Activated CD4-positive, alpha-beta T cell treated with anti-CD3 and anti-CD28 coated beads for 36 hours (primary cell): ENCODE measurements at places on chromosomes 5 and 9. TPM values are rescaled to one million over a fixed set of nuclear protein-coding genes. Genes with fewer than 3 reads are reported as not detected.
A peak's percentile ranks its signal among the peaks of the same experiment; 100 is the strongest.

GRCh38 chr9:68996462-68996861 is 17.5 kb downstream of the PRKACG start:
- no peak for DNase-seq

- no peak for DNase-seq
These were observed 56.1 kb downstream of the SAXO1 start for GRCh38 chr9:18976709-18977531.

GRCh38 chr9:68507130-68507805 is 33.4 kb downstream of the TMEM252 start:
- no peak for DNase-seq

GRCh38 chr5:150329038-150329437 is 26.3 kb upstream of the ARSI start:
- DNase-seq: no peak

DNA sequence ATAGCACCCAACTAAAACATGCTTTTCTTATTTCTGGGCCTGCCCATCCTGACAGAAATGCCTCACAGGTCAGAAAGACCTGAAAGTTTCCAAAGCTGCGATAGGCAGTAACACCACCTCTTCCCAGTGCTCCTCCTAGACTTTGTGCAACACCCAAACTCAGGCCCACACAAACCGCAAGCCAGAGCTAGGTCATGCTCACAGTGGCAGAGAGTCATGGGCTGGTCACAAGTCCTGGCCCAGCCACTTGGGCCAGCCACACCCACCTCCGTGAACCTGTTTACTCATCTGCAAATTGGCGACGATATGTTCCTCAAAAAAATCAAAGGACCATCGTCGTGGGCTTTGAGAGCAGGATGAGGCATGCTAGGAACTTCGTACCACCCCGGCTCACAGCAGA is 44.0 kb upstream of the SLC25A51 start:
- no peak for DNase-seq

C5orf52 gene
- total RNA-seq: not detected

FRRS1L gene
- total RNA-seq: not detected

DNA sequence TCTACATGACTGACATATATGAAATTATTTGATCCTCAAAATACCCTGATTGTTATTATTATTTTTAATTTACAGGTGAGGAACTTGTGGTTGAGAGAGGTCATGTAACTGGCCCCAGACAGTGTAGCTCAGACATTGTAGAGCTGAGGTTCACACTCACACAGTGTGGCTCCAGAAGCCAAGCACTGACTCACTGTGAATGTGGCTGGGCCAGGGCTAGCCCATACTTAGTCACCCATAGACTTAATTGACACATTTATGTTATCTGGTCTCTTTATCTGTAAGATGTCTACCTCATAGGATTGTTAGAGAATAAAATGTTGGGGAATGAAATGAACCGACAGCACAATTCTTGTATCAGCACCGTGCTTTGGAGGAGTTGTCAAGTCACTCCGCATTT is 24.9 kb upstream of the CCDC112 start:
- DNase-seq: peak; percentile 14

DNA sequence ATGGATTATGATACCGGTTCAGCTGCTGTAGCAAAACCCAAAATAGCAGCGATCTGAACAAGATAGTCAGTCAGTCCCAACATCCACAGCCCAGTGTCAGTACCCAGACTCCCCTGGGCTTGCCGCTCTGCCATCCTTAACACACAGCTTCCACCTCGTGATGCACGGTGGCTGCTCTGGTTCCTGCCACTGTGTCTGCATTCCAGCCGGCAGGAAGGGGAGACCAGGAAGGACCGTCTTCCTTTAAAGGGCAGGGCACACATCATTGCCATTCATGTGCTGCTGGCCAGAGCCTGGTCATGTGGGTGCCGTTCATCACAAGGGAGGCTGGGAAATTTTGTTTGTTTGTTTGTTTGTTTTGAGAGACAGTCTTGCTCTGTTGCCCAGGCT is 131.0 kb upstream of the IER5L start:
- DNase-seq: no peak

ANKRD18B gene
- total RNA-seq: 2.2 TPM

ADAMTS16 gene
- total RNA-seq: not detected

GRCh38 chr5:60183881-60184280 is 290.4 kb upstream of the PDE4D start:
- no peak for DNase-seq

DNA sequence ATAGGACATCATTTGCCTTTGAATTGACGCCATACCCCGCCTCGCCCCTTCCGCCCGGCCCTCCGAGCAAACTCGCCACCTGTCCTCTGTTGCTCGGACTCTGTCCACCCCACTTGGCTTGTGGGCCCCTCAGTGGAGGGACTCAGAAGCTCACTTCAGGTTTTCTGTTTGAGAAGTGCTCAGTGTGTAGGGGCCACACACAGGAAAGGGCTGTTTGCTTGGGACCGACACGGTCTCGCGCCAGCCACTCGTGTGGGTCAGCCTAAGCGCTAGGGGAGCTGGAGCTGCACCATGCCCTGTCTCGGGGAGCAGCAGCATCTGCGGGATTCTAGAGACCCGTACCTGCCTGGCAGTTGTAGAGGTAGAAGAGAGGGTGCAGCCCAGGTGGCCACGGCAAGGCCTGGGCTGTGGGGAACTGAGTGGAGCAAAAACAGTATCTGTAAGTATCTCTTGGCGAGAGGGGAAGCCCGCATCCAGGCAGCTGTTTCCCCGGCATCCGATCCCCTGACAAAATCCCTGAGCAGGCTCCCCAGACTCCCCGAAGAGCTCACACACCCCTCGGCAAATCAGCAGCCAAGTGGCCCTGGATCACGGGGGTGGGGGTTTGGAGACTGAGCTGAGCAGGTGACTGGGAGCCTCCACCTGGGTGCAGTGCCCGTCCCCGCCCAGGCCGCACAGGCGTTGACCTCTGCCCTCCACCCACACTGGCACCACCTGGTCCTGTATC is 52.2 kb downstream of the COL5A1 start:
- no peak for DNase-seq

DNA sequence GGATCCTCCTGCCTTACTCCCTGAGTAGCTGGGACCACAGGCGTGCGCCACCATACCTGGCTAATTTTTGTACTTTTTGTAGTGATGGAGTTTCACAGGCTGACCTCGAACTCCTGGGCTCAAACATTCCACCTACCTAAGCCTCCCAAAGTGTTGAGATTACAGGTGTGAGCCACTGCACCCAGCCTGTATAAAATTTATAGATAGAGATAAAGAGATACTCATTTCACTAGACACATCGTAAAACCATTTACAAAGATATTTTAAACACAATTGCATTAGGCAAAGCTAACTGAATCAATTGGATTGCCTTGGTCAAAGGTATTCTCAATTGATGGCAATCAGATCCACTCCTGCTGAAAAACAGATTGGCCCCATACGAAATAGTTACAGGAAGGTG is 52.0 kb downstream of the PDE6A start:
- no peak for DNase-seq

DAB2 gene
- total RNA-seq: 0.05 TPM

DNA sequence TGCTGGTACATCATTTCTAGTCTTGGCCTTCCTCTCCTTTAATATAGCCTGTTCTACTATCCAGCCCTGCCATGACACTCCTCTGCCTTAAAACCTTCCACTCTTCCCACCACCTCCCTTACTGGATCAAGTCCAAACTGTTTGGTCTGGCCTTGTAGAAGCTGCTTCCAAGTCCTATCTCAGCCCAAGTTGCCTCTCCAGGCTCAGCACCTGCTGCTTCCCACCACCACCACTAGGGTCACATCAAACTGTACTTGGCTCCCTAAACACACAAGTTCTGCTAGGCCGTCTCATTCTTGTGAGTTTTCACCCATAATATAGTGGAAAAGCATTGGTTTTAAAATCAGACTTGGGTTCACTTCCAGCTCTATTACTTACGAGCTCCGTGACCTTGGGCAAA is 1.4 kb downstream of the NDUFA8 start:
- peak; percentile 55 for DNase-seq

DNA sequence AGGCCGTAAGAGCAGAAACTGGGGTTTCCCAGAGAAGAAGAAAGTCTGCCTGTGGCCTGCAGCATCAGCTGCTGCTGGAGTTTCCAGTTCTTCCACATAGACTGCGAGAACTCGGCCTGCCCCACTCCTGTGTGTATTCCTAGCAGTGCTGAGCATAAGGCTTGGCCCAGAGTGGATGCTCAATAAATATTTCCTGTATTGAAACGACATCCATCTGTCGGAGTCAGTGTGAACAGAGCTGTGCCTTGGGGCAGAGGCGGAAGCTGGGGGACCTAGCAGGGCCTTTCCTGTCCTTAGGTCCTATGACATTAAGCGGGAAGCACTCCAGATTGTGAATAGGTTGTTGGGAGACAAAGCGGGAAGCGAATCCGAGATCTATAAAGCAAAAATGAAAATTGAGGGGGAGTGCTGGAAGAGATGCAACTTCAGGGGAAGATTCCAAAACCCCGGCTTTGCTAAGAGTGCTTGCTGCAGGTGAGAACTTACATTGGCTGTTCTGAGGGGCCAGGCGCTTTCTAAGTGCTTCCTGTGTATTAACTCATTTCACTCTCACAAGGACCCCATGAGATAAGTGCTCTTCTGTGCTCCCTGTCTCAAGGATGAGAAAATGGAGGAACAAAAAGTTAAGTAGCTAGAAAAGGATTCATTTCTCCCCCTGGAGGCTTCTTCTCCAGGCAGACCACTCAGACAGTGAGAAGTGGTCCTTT is 76.1 kb upstream of the CXCL14 start:
- DNase-seq: no peak

IFNK gene
- not detected for total RNA-seq

- DNase-seq: no peak
These were observed 268.2 kb downstream of the MLLT3 start for GRCh38 chr9:20353931-20354652.

DNA sequence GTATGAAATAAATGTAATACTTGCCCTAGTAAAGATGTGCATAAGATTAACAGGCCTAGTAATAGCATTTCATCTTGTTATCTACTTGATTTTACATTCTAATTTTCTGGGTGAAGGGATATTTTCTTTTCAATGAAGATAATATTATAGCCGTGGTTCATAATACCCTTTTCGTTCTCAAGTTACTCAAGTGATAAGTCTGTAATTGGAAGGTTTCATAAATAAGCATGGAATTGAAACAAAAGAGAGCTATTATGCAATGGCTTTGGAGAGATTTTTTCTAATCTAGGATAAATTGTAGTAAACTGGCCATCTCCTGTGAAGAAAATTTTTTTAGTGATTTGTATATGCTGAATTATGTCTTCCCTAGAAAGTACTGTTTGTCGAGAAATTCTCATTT is 19.0 kb downstream of the NAA35 start:
- no peak for DNase-seq

- no peak for DNase-seq
These were observed 3.5 kb downstream of the PHF19 start for GRCh38 chr9:120873512-120873911.

- peak; percentile 87 for DNase-seq
These were observed 90.6 kb downstream of the RALGPS1 start for GRCh38 chr9:127004946-127005769.

HTR1A gene
- total RNA-seq: not detected

DNA sequence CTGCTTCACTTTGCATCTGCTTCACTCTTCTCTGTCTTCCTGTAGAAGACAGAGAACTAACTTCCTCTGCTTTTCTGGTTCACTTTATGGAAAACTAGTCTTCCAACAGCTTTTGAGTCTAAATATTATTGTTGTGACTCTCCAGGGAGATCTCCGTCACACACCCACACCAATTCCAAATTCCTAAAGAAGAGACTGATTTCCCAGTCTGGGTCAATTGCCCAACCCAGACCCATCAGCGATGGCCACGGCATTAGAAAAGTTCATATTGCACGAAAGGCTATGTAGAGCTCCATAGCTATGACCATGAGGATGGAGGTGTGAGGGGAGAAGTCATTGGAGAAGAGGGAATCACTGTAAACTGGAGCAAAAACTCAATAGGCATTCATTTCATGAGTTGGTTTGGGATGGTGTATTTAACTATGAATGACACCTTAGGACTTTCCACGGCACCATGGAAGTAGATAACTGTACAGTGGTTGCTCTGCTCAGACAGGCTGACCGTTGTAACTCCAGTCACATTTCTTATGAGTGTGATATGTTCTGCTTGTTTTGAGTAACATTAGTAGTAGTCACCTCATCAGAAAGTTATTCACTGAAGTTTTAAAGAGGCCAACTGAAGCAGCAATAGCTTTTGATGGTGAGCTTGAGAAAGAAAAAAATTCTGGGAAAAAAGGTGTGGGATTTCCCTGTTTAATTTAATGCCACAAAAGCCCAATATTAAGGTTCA is 78.1 kb upstream of the MAMDC2 start:
- DNase-seq: no peak

TPPP gene
- 0.21 TPM for total RNA-seq

DNA sequence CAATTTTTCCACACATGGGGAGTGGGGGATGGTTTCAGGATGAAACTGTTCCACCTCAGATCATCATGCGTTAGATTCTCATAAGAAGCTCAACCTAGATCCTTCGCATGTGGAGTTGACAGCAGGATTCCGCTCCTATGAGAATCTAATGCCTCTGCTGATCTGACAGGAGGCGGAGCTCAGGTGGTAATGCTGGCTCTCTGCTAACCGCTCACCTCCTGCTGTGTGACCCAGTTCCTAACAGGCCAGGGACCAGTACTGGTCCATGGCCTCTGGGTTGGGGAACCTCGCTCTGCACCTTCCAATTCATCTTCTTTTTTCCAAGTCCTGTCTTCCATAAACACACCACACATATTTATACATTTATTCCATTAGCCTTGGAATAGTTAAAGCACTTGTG is 33.0 kb downstream of the POU5F2 start:
- no peak for DNase-seq

CKMT2 gene
- not detected for total RNA-seq

DNA sequence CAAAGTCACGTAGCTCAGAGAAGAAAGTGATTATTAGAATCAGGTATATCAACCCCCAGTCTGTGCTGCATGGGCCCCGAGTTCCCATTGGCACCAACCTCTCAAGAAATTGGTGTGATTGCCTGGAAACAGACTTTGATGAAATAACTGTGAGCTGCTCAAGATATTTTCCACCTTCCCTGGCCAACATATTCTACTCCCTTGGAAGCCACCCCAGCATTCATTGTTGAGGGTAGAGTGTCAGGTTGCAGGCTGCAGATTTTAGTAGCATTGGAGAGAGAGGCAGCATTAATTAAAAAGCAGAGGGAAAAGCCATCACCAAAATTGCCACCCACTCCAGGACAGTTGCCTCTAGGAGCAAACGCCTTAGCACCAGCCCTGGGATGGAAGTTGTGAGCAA is 154.2 kb upstream of the TNPO1 start:
- DNase-seq: no peak

- DNase-seq: no peak
These were observed 67.3 kb downstream of the PARP8 start for GRCh38 chr5:50733741-50734140.

DNA sequence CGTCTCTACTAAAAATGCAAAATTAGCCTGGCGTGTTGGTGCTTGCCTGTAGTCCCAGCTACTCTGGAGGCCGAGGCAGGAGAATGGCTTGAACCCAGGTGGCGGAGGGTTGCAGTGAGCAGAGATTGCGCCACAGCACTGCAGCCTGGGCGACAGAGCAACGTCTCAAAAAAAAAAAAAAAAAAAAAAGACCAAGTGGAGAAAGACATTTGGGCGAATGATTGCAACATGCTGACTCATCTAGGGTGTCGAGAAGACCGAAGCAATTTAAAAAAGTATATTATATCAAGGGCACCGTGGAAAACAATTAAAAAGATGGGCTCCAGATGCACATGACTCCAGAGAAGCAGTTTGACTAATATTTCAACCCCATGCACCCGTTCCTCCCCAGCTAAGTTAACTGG is 9.2 kb downstream of the KLF4 start:
- no peak for DNase-seq

ZSWIM6 gene
- total RNA-seq: 4.5 TPM
